ENCODE measurements at places on chromosomes 12 and 14. TPM values are rescaled to one million over a fixed set of nuclear protein-coding genes. Genes with fewer than 3 reads are reported as not detected.

ESPL1 gene
- total RNA-seq: 24.3 TPM

GRCh38 chr14:95189367-95190132 is 32.2 kb upstream of the DICER1 start:
- DNase-seq: no peak

GRCh38 chr12:123667771-123668170 is 3.1 kb upstream of the TCTN2 start:
- no peak for DNase-seq

DNA sequence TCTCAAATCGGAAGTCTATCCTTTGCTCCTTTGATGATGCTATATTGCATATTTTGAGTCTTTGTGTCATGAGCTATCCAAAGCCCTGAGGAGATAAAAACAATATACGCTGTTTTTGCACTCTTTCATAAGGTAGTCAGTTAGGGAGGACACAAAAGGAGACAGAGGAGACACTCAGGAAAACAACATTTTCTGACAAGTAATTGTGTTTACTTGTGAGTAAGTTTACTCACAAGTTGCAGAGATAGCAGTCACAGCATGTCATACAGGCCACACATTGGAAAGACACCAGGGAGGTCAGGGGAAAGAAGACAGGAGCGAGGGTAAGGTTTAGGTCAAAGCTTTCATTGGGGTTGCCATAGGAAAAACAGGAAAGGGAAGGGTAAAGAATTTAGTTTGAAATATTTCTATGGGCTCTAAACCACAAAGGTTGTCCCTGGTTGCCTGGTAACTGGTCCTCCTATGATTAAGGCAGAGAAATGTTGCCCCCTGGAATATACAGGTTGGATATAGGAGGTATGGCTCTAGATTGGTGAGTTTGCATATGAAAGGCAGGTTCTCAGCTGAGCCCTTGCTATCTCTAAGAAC is 7.4 kb upstream of the GABARAPL1 start:
- no peak for DNase-seq

DNA sequence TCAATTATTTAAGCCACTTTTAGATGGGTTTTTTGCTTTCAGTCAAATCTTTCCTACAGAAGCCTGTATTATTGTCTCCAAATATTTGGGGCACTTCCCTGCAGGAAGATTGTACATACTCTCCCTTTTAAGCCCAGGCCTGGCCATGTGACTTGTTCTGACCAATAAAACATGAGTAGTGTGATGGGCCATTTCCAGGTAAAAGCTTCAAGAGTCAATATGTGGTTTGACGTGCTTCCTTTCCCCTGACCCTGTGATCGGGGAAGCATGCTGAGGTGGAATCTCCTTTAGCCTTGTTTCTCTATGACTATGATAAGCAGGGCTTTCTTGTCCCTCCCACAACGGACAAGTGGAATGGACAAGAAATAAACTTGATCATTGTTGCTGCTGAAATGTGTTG is 14.2 kb upstream of the NIN start:
- no peak for DNase-seq

- DNase-seq: no peak
Observed at GRCh38 chr14:72604133-72604532, 289.8 kb downstream of the DPF3 start.
